NCI-H2081 treated with DMSO at 0.1 percent for 48 hours (cell line): ENCODE measurements at places on chromosomes 1 and 21.

DNA sequence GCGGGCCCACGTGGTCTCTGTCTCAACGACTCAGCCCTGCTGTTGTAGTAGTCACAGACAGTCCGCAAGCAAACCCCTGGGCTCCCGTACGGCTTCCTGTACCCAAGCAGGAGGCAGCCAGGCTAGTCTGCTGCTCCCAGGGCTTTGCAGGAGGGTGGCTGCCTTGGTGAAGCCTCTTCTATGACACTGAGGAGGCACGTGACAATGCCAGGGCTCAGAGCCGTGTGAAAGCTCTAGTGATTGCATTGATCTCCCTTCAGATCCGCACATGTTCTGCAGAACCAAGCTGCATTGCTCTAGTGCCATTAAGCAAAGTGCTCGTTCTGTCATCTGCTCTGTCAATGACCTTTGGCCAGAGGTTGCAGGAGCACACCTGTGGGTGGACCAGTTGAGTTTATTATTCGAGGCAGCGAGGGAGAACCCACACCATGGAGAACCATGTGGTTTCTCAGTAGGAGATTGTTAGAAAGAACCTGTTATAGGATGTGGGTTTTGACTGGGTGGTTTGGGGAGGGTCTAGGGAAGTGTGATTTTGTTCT is 18.0 kb downstream of the UMODL1 start:
- no peak for DNase-seq

DNA sequence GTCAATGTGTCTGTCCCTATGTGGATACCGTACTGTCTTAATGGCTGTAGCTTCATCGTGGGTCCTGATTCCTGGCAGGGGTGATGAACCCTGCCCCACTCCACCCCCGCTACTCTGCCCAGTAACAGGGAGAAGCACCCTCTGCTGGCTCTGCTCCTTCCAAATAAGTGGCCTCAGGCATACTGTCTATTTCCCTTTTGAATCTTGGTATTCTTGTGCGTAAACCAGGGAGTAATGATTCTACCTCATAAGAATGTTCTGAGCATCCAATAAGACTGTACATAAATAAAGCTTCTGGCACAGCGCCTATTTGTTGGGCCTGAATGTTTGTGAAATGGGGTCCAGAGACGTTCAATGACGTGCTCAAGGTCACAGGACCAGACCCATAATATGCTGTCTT is 35.2 kb upstream of the CTPS1 start:
- DNase-seq, result no peak

DNA sequence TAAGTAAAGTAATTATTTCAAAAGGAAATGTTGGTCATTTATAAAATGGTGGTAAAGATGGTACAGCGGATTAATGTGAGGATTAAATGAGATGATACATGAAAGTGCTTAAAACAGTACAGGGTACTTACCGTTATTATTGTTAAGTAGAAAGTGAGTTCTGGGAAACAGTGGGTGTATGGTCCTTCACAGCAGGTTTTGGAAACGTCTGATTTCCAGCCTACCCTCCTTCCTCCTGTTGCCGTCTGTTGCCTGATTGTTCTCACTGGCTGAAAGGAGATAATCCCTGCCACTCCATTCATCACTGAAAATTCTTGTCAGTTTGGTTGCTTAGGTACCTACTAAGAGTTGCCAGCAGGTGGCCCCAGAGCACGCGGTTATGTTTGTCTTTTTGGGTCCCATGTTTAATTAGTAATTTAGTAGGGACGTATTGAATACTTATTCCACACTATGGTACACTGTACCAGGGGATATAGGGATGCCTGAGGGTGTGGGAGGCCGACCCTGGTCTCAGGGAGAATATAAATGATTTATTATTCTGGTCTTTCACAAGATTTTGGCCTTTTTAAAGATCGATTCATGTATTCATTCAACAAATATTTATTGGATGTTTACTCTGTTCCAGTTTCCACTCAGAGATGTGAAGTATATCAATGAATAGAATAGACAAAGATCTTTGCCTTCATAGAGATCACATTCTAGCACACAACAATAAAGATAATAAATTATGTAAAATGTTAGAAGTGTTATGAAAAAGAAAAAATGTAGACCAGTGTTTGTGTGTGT is 30.8 kb upstream of the RPTN start:
- peak; percentile 28 for DNase-seq

- DNase-seq, result no peak
Measured at GRCh38 chr1:113536182-113536780, 146.0 kb downstream of the MAGI3 start.

DNA sequence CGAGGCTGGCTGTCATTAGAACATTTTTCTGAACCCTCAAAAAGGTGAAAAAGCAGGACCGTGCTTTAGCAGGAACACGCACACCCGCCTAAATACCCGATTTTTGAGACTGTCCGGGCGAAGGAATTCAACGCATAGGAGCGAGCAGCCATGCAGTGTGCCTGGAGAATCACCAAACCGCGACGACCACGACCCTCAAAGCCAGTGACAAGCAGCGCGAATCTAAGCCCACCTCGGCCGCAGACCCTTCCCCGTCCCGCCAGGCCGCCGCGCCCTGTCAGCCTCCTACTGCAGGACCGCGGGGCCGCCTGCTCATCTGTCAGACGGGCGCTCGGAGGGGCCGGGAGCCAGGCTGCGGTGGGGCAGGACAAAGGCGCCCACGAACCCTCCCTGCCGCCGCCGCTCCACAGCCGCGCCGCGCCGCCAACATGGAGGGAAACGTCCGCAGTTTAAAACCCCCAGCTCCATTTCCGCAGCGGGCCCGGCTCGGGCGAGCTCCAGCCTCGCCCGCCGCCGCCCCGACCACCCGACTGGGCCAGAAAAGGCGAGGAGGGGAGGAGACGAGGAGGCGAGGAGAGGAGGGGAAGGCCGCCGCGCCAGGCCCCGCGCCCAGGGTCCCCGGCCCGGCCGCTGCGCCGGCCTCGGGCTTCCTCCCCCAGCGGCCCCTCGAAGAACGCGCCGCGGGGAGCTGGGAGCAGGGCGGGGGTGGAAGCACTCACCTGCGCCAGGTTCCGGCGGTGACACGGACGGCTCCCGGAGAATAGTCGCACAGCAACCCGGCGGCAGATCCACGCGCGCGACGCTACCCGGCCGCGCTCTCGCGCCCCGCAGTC is at the start of gene LBR:
TSS of gene LBR (minus strand) at position 804 of the 833 bp plus-strand sequence. CDS start 3,963 bp downstream, outside the sequence.
- DNase-seq, result no peak

GRCh38 chr1:70948396-70949017 is 99.1 kb downstream of the PTGER3 start:
- DNase-seq, result no peak

GRCh38 chr1:94218332-94218731 is 19.1 kb downstream of the ARHGAP29 start:
- DNase-seq, result no peak

DNA sequence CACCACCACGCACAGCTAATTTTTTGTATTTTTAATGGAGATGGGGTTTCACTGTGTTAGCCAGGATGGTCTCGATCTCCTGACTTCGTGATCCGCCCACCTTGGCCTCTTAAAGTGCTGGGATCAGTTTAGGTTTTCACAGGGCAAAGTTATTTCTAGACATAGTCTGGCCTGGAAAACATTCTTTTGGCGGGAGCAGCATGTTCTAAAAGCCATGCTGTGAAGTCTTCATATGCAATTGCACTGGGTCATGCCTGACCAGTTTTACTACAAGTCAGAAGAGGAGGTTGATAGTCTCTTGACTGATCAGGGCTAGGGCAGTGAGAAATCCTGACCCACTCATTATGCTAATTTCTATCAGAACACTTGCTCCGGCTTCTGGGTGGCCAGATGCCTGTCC is 131.6 kb upstream of the POU3F1 start:
- no peak for DNase-seq

- no peak for DNase-seq
Measured at GRCh38 chr1:232554409-232554808, 75.5 kb downstream of the SIPA1L2 start.

GRCh38 chr1:198649232-198649967 is 10.6 kb downstream of the PTPRC start:
- no peak for DNase-seq

DNA sequence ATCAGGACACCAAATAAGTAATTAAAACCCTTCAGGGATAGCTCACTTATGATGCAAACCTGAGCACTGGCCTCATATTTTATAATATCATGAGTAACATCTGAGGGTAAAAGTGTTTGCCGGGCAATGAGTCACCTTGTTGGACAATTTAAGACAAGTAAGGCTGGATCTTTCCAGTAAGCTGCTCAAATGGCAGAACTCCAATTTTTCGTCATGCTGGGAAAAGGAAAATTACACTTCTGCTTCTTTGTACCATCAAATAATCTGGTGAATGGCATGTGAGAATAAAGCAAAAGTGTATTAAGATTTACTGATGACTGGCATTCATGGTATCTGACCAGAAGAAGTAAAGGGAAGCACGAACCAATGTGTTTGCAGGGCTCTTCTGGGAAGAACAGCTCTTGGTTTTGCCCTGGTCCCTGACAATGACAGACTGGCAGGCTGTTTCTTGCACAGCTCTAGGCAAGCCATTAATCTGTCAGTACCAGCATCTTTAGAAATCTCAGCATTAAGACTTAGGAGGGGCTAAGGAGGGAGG is 392.2 kb downstream of the VAV3 start:
- no peak for DNase-seq

DNA sequence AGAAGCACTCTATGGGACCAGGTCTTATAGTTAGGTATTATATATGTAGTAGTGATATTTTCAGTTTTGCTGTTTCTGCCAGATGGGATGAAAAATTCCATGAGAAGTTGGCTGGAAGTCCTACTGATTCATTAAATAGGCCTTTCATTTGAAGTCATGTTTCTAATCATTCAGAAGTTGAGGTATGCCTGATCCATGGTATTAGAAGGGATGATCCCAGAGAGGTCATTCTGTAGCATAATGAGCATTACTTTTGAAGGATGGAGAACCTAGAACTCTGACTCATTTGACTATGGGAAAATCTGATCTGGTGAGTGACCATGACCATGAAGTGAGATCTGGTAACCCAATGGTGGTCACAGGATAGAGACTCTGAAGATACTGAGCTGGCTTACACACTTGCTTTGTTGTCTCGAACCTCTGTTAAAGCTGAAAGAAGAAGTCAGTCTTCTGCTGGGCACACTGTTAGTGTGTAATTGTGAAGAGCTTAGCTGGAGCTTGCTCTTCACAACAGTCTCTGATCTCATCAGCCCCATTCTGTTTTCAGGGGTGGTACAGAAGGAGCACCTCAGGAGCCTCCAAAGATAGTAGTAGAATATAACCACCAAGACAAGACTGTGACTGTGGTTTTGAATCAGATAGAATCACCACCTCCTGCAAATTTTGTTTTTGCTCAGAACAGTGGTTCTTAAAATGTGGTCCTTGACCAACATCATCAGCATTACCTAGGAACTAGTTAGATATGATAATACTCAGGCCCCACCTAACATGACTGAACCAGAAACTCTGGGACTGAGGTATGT is 9.0 kb downstream of the MGST3 start:
- no peak for DNase-seq

- DNase-seq, result no peak
Measured at GRCh38 chr1:64572222-64572900, 102.4 kb downstream of the CACHD1 start.

DNA sequence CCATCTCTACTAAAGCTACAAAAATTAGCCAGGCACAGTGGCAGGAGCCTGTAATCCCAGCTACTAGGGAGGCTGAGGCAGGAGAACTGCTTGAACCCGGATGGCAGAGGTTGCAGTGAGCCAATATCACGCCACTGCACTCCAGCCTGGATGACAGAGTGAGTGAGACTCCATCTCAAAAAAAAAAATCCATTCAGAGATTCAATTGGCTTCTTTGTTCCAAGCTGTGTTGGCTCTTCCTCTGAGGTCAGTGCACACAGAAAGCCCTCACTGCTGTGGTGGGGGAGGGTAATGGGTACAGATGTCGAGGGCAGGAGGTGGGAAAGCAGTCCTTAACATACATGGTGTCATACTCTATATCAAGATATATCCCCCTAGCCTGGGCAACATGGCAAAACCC is 14.7 kb downstream of the TIE1 start:
- no peak for DNase-seq

DNA sequence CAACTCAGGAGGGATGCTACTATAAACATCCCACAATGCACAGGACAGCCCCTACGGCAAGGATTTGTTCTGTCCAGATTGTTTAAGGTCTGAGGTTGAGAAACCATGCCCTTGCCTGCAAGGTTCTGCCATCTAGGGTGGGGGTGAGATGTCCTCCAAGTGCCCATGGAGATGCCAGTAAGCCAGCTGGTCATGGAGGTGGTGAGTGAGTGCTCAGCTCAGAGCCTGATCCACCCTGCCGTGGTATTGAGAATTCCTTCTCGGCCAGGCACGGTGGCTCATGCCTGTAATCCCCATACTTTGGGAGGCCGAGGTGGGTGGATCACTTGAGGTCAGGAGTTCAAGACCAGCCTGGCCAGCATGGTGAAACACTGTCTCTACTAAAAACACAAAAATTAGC is 13.3 kb upstream of the CTRC start:
- DNase-seq, result no peak
